ENCODE measurements at places on chromosomes 3 and 15. TPM values are rescaled to one million over a fixed set of nuclear protein-coding genes. Genes with fewer than 3 reads are reported as not detected.
A peak's percentile ranks its signal among the peaks of the same experiment; 100 is the strongest.

Gene IMPG2
- total RNA-seq, result 0.65 TPM

Gene MELTF
- total RNA-seq, result 20.8 TPM

Gene APOD
- total RNA-seq, result 2.9 TPM

Gene GRM2
- 0.25 TPM for total RNA-seq

Gene ATP1B3
- 68.4 TPM for total RNA-seq

Gene SCG5
- total RNA-seq, result 16.7 TPM

DNA sequence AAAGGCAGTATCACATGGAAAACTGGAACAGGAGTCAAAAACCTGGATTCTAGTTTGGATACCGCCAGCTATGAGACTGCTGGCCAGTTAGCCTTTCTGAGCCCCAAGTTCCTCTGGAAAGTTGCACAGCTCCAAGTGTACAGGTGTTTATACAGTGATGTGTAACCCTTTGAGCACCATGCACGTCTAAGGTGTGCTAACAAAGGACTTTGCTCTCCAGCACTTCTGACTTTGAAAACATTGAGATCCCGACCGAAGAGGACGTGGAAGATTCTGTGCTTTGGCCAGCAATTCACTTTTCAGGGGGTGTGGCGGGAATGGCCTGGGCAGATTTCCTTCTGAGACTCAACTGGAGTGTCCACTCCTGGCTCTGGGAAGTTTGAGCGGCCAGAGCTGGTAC is 45.8 kb upstream of the UMPS start:
- DNase-seq, result no peak

DNA sequence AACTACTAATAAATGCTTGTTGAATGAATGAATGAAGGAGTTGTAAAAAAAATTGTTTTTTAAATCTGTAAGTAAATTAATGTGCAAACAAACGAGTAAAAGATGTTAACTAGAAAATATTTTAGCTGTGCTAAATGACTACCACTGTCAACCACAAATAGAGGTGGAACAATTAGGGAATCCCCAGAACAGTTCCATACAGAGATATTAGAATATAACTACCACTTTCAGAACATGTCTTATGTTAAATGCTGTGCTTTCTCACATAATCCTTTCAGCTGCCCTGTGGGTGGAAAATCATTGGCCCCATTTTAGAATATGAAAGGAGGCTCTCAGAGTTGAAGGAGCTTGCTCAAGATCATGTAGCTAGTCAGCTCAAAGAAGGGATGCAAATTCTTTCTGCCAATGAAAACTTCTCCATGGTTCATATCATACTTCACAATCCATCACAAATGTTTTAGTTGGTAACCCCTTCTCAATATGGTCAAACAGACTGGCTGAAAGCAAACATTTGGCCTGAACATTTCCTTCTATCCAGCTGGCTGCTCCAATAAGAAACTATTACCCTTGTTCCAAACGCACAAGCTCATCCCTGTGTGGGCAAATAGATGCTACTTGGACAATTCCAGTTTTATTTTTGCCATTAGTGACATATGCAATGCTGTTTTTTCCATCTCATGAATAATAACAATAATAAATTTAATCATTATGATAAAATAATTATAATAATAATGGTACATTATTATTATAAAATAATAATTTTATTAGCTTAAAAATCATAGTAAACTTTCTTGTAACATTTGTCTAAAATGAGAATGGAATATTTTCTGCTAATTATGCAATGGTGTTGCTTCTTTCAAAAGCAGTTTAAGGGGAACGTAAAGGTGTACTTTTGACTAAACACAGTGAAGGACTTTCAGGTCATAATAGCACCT is 290.4 kb upstream of the STT3B start:
- DNase-seq, result no peak

- no peak for DNase-seq
Observed at GRCh38 chr3:188722963-188723362, 448.8 kb upstream of the TPRG1 start.

GRCh38 chr3:11307830-11308432 is 35.7 kb downstream of the ATG7 start:
- no peak for DNase-seq

DNA sequence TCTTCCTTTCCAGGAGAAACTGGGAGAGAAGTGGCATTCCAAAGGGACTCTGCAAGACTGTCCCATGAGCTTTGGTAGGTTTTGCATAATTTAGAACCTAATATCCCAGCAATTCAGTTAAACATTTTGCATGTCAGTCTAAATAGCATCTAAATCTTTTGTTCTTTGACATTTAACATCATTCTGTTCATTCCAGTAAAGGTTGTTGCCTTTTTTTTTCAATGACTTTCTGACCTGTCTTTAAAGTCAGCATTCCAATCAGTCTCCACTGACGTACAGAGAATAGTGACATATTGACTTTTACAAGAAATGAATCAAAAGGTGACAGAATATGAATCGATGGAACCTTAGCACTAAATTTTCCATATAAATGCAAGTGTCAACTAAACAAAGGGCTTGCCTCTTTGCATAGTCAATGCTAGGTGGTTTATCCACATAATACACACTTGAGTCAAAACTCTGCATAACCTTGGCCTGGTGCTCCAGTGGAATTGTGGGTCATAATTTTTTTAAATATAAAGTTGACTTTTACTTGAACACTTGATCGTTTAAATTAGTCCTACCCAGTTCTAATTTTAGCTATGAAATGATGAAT is 370.1 kb downstream of the CNTN6 start:
- DNase-seq, result no peak

DNA sequence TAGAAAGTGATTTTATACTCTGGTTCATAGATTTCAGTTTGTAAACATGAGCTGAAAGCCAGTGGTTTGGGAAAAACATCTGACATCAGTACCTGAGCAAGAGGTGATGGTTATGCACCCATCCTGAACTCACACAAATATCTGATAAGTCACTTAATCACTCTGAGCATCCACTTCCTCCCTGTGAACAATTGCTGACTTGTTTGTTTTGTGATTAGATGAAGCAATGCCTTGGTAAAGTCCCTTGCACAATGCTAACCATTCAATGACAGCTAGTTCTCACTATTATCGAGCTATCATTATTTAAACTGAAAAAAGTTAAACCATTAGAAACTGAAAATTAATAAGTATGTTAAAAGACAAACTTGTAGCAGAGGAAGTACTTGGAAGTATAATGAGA is 303.0 kb downstream of the PLOD2 start:
- DNase-seq, result no peak

GRCh38 chr15:65177901-65178300 is 7.2 kb downstream of the CLPX start:
- no peak for DNase-seq

GRCh38 chr15:67992411-67992810 is 61.7 kb upstream of the PIAS1 start:
- DNase-seq, result no peak

DNA sequence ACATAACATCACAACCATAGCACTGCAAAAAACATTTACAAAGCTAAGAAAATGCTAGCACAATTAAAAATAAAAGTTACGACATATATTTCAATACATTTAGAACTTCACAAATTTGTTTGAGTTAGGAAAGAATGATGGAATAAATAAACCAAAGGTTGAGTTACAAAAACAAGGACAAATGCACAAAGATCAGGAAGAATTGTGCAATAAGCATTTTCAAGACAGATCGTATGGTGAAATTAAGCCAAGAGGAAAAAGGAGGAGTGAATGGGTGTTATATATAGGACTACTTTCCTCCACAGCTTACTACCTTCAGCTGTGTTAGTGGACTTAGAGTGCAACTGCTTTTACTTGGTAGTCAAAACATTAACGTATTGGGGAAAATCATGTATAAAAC is 5.9 kb upstream of the CTXN2 start:
- DNase-seq, result no peak

DNA sequence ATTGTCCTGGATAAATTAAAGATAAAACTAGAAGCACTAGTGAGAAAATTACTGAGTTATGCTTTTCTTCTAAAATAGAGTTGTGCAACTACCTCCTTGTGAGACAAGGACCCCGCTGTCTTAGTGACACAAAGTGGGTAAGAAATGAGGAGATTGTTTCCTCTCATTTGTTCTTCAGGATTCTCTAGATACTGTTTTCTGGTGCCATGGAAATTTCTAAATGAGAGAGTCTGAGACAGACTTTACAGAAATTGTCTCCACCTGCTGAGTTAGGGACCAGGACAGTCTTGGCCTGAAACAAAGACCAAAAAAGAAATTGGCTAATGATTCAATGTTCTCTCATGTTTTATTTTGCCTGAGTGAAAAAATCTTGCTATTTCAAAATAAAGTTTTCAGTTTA is 427.5 kb downstream of the TUSC7 start:
- DNase-seq, result no peak

- DNase-seq, result peak; percentile 69
Observed at GRCh38 chr3:146640955-146641867, 36.1 kb upstream of the PLSCR5 start.

GRCh38 chr3:188974856-188975599 is 196.7 kb upstream of the TPRG1 start:
- no peak for DNase-seq

- no peak for DNase-seq
Observed at GRCh38 chr3:179867961-179868360, 168.8 kb downstream of the PEX5L start.

DNA sequence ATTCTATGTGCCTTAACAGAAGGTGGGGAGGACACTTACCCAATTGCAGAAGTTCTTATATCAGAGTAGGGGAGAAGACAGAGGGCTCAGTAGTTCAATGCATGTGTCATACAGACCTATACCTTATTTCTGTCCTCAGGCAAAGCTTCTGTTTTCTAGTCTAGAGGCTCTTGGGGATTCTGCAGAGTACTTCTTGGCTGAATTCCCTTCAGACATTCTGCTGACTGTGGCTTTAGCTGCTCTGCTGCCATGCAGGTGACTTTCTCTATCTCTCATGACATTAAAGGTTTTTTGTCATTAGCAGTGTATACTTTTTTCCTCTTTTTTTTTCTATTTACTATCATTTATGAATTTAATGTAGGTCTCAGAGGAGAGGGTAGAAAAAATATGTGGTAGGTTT is 172.8 kb upstream of the PLSCR5 start:
- no peak for DNase-seq

DNA sequence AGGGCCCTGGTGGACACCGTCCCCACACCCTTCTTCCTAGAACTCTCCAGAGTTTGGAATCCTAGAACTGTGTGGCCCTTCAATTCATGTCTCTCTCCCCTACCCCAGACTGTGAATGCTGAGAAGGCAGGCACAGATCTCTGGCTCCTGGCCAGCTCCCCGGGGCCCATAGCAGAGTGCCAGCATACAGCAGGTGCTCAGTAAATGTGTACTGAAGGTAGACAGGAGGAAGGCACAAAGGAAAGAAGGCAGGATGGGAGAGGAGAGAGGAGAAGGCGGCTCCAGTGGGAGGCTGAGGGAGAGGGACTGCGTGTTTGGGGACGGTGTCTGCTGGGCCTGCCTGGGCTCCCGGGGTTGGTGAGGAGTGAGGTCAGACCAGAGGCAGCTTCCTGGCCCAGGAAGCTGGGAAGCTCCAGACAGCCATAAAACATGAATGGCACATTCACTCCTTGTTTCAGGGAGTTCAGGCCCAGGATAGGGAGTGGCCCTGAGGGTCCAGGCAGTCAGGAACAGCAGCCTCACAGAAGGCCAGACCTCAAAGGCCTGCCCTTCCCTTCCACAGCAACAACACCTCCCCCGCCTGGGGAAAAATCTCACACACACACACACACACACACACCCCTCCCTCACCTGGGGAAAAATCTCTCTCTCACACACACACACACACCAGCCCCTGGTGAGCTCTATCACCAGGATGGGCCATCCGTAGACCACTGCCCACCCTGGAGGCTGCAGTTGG is 137.1 kb upstream of the PRR20G start:
- DNase-seq, result no peak

DNA sequence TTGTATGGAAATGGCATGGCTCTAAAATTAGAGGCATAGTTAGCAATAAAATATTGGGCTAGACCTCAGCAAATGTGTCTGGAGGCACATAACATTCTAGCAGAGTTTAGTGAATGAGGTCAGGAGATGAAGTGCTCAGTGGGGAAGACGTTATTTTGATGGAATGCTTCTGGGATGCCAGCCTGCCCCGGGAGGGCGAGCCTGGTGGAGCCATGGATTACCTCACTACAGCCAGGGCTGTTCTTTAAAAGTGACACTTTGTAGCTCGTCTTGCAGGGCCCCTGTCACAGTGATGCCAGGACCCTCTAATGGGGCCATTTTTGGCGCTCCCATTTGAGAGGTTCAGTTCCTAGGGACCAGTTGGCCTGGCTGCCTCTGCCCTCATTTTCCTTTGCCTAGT is 48.5 kb downstream of the PXYLP1 start:
- DNase-seq, result peak; percentile 41

DNA sequence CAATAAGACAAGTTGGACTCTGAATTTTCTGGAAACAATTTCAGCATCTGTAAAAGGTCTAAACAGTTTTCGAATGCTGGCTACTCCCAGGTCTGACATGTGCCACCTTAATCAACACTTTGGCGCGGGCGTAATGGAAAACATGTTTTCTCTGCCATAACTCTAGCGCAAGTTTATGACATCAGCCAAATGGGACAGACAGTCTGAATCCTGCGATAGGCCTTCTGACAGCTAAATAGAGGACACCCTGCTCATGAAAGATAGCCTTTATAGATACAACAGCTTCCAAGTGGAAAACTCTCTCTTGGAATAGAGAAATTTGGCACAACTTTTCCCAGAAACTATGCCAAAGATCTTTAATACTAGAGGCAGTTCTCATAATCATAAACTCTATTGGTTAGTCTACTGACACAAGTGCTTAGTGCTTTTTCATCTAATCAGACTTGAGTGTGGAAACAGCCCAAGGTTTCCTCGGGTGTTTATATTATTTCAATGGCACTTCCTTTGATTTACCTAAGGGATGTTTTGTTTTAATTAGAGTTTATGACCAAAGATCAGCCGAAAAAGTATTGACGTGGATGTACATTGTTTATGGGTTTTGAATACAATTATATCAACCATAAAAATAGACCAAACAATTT is 120.1 kb upstream of the DPH6 start:
- peak; percentile 38 for DNase-seq

DNA sequence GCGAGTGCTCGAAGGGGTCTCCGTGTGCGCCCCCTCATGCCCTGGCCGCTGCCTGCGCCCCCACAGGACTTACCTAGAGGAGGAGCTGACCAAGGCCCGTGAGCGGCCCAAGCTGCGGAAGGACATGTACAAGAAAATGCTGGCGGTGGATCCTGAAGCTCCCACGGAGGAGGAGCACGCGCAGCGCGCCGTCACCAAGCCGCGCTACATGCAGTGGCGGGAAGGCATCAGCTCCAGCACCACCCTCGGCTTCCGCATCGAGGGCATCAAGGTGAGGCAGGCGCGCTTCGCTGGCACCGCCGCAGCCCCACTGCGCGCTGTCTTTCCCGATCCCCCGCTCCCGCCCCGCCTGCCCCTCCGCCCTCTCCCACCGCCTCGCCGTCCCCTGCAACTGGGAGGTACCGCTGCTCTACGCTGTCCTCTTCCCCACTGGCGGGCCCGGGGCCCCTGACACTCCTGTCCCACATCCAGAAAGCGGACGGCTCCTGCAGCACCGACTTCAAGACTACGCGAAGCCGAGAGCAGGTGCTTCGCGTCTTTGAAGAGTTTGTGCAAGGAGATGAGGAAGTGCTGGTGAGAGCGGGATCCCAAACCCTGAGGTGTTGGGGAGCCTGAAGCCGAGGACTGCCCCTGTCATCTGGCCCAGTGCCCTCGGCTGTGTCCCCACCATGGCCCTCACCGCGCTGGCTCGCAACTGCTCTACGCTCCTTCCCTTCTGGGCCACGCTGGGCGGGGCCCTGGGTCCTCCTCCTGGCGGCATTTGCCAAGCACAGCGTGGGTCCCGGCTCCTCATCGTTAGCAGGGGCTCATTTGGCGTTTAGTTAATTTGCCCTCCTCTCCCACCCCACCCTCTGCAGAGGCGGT is 8.5 kb downstream of the ITPKA start:
- DNase-seq, result no peak
